ENCODE measurements at places on chromosomes 2 and 18. TPM values are rescaled to one million over a fixed set of nuclear protein-coding genes. Genes with fewer than 3 reads are reported as not detected.

GRCh38 chr18:78805840-78806239 lies 173.8 kb upstream of the SALL3 start:
- no peaks in the 10 kb centered on the region for H3K4me1 ChIP-seq
- no peak overlapping the region for H3K4me3 ChIP-seq
- DNase-seq = no peak
- no peaks in the 10 kb centered on the region for H3K36me3 ChIP-seq

DNA sequence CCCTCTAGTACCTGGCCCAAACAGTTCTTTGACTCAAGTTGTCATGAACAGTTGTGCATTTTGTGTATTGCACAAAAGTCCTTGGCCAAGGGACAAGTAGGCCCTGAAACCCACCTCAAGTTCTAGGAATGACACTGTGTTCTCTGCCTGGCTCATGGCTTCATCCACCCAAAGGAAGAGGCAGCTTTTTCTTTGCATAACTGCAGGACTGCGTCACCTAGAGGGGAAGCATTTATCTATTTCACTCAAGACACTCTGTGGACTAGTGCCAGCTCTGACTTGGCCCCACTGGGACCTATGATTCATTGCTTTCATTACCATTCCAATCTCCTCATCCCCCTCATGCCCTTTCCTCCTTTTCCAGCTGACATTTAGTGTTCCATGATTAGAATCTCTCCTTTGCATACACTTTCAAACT lies 119.3 kb upstream of the SIX2 start:
- no peaks in the 10 kb centered on the region for H3K27me3 ChIP-seq
- no peaks in the 10 kb centered on the region for H3K36me3 ChIP-seq
- no peak overlapping the region for H3K4me3 ChIP-seq
- no peak for DNase-seq
- no peaks in the 10 kb centered on the region for H3K4me1 ChIP-seq

Gene UGT1A7
- 0.38 TPM for polyA plus RNA-seq

Gene KCNG2
- polyA plus RNA-seq = 0.03 TPM

GRCh38 chr2:174777347-174778084 lies 13.2 kb upstream of the CHRNA1 start:
- no peak overlapping the region for H3K27ac ChIP-seq
- no peak for DNase-seq
- H3K4me3 ChIP-seq = no peak overlapping the region
- no peaks in the 10 kb centered on the region for H3K27me3 ChIP-seq
- H3K36me3 ChIP-seq = no peaks in the 10 kb centered on the region

DNA sequence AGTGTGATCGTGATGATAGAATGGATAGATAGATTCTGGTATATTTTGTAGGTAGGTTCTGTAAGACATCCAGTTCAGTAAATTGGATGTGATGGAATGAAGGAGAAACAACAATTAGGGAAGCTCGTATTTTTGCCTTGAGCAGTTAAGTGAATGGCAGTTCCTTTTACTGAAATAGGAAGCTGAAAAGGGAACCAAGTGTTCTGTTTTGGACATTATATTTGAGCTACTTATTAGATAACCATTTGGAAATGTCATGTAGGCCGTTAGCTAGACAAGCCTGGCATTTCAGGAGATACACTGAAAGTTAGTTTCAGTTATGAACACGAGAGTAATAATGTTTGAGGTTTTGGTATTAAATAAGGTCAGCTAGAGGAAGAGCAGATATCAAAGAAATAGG lies 41.5 kb downstream of the MARCHF7 start:
- no peaks in the 10 kb centered on the region for H3K27me3 ChIP-seq
- no peaks in the 10 kb centered on the region for H3K4me1 ChIP-seq
- H3K36me3 ChIP-seq = peaks cover 18% of the 10 kb centered on the region
- no peak overlapping the region for H3K4me3 ChIP-seq
- no peak for DNase-seq

Gene TXNL4A
- polyA plus RNA-seq = 86.2 TPM

Gene PLGLB2
- 506 TPM for polyA plus RNA-seq

DNA sequence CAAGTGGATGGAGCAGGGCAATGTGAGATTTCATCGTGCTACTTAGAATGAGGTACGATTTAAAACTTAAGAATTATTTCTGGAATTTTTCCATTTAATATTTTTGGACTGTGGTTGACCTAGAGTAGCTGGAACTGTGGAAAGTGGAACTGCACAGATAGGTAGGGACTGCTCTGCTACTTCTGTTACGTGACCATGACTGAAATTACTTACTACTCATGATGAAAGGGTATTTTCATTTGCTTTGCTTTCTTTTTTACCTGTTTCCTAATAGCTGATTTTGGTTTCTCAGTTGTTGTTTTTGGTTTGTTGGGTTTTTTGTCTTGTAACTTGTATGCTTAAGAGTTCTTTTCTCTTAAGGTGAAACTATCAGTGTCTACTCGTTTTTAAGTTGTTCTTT lies 11.4 kb downstream of the UBE2E3 start:
- H3K27me3 ChIP-seq = no peaks in the 10 kb centered on the region
- DNase-seq = no peak
- H3K27ac ChIP-seq = no peak overlapping the region

DNA sequence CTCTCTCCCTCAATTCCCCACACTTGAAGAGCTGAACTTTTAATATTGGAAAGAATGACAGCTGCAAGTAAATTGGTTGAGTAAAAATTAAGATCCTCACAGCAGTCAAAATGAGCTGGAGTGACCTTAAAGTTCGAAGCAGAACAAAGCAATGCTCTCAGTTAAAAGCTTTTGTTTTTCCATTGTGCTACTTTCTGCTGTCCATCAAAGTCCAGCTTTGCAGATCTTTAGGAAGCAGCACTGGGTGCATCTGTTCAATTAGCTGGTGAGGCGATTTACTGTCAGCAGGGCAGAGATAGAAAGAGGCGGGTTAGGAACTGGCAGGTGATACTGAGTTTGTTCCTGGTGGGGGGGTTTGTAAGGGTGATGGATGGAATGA lies 834.8 kb downstream of the CPS1 start:
- no peak overlapping the region for H3K4me3 ChIP-seq
- no peaks in the 10 kb centered on the region for H3K36me3 ChIP-seq
- H3K27ac ChIP-seq = no peak overlapping the region
- H3K4me1 ChIP-seq = no peaks in the 10 kb centered on the region

GRCh38 chr18:75896865-75897264 lies 469.4 kb upstream of the SMIM21 start:
- no peaks in the 10 kb centered on the region for H3K4me1 ChIP-seq
- no peak overlapping the region for H3K4me3 ChIP-seq
- DNase-seq = no peak
- H3K27me3 ChIP-seq = no peaks in the 10 kb centered on the region
- H3K27ac ChIP-seq = no peak overlapping the region

Gene RNF152
- 11.2 TPM for polyA plus RNA-seq

Gene RBM44
- 0.02 TPM for polyA plus RNA-seq

All from liver (tissue), 10 donors.